HAP-1 (cell line): ENCODE measurements at places on chromosomes 12 and 14.
A peak's percentile ranks its signal among the peaks of the same experiment; 100 is the strongest.

GRCh38 chr14:59225281-59225680, 36.8 kb downstream of the DAAM1 start:
- DNase-seq = no peak

GRCh38 chr12:5969974-5970690, 25.1 kb upstream of the ANO2 start:
- no peak for DNase-seq

- DNase-seq = no peak
These were observed 17.7 kb upstream of the FOXJ2 start for GRCh38 chr12:8014836-8015235.

GRCh38 chr12:70367258-70368141, 1.4 kb downstream of the KCNMB4 start:
- DNase-seq = peak; percentile 12

DNA sequence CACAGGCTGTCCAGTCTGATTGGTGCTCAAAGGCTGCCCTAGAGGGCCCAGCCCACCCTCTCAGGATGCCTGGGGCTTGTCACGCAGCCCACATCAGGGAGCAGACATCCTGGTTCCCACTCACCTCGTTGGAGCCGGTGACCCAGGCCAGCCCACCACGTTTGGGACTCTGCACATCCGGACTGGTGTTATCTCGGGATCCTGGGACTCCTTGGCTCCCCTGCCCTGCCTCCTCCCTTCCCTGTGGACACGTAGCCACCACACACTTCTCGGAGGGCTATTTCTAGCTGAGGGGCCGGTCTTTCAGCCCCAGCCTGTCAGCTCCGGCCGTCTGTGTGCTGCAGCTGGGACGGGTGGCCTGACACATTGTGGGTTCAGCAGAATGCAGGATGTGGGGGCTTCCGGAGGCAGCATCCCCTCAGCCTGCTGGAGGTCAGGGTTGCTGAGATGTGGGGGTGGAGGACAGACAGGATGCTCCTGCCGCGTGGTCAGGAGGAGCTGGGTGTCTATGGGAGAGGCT, 12.8 kb upstream of the FGF23 start:
- DNase-seq = no peak

- DNase-seq = peak; percentile 69
These were observed 638.6 kb downstream of the BCL11B start for GRCh38 chr14:98633380-98633779.

DNA sequence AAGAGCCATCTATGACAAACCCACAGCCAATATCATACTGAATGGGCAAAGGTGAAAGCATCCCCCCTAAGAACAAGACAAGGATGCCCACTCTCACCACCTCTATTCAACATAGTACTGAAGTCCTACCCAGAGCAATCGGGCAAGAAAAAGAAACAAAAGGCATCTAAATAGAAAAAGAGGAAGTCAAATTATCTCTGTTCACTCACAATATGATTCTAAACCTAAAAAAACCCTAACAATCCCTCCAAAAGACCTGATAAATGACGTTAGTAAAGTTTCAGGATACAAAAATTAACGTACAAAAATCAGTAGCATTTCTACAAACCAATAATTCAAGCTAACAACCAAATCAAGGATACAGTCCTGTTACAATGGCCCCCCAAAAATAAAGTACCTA, 26.9 kb downstream of the MDM1 start:
- no peak for DNase-seq

- no peak for DNase-seq
These were observed 58.6 kb downstream of the ANKRD9 start for GRCh38 chr14:102451064-102451352.

GRCh38 chr12:111715279-111715678, 29.4 kb downstream of the ACAD10 start:
- no peak for DNase-seq

DNA sequence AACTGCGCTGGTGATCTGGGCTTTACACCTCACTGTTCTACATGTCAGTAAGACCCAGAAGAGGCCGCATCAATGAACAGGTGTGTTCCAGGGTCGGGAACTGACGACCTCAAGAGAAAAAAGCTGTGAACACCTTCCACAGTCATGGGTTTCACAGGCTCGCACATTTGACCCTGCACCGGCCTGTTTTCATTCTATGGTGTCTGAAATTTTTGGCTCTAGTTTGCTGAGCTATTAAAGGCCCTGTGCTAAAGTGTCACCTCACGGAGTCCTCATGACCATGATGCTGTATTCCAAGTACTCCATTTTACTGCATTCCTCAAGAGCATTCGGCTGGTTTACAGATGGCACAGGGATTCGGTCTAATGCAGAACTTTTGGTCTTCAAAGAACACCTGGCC, 78.9 kb downstream of the KDM2B start:
- no peak for DNase-seq

GRCh38 chr14:50403419-50403818, 6.7 kb upstream of the CDKL1 start:
- DNase-seq = no peak

GRCh38 chr14:101602466-101602840, 41.2 kb downstream of the DIO3 start:
- no peak for DNase-seq

DNA sequence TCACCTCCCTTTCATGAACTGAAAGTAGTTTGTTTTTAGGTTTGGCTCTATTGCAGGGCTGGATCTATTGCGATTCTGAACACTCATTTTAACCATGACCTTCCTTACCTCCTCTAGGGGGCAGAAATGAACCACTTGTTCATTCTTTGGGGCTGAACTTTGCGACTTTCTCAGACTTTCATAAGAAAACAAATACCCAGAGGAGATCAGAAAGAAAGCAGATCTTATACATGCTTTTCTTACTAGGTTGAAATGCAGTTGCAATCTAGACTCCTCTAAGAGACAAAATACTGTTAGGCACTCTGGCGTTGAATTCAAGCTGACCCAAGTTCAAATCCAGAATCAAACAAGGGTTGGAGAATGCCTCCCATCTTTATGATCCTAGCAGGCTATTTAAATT, 32.6 kb upstream of the PLEKHG3 start:
- DNase-seq = peak; percentile 74
